ENCODE measurements at places on chromosomes 4 and X.
A peak's percentile ranks its signal among the peaks of the same experiment; 100 is the strongest.

DNA sequence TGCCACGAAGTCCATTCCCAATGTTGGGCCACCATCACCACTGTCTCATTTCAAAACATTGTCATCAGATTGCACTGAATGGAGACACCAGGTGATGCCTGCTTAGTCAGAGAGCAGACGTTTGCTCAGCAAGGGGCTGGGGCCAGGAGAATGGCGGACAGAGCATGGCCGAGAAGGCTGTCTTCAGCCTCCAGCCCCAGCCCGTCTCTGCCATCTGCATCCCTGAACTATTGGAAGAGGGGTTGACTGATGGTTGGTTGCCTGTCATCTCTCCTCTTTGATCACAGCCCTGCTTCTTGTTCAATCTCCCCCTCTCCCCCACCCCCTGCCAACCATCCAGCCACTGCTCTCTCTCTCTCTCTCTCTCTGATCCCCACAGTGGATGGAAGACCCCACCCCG lies 140.9 kb downstream of the SHOX start:
- DNase-seq, result no peak

DNA sequence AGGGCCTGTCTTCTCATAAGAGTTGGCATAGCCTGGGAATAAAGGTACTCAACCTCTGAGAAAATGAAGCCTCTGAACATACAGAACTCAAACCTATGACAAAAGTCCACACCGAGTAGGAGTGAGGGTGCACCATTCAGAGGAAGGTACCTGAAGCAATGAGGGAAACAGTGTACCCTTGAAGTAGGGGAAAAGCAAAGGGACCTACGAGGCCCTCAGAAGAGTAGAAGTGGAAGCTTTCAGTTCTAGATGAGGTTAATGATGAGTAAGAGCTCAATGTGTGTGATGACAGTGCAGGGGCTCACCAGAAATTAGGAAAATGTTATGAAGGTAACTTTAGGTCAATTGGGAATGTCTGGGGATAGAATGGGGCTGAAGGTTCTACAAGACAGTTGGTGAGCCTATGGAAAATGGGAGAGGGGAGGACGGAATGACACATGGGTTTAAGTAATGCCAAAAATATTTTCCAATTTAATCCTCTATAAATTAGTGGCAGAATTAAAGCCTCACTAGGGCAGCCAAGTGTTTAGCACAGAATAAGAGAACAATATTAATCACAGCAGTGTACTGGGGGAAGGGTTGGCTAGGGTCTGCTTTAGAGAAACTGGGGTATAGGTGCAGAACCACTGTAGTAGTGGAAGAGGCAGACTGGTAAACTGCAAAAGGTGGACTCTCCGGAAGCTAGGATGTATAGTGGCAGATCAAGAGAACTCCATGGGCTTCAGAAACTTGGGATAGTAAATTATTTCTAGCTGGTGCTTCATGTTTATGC lies 39.8 kb downstream of the RAB33A start:
- DNase-seq, result no peak

DNA sequence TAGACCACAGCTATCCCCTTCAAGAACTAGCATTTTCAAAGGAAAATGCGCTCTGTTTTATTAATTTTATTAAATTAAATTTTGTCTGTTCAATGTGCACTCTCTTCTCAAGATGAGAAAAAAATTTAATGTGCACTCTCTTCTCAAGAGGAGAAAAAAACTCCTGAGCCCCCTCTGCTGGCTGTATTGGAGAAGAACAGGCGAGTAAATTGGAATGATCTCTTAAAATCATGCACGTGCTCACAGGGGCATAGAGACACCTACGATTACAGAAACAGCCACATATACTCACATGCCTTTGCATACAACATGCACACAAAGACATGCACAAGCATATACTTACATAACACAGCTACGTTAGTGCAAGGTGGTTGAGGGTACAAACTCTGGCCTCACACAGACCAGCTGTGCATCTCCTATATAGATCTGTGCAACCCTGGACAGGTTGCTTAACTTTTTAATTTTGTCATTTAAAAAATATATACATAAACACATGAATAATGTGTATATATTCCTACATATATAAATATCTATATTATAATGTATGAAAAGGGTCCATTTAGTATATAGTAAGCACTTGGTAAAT lies 176.2 kb upstream of the CXorf66 start:
- DNase-seq, result peak; percentile 14

- no peak for DNase-seq
These were observed 490 bp downstream of the RWDD4 start for GRCh38 chr4:183658362-183659028.

DNA sequence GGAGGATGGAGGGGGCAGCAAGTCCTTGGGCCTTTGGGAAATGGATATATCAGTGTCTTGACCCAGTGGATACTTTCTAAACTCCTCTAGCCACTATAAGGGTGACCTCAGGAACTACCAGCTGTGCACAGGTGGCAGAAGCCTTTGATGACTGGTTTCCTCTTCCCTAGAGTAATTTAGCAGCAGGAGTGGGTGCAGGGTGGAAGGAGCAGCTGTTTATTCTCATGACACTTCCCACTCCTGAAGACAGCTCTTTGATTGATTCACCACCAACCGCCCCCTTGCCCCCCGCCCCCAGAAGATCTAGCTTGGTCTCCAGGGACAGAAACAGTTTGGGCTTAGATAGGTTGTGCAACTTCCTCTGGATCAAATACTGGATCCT lies 63.0 kb downstream of the GPC3 start:
- DNase-seq, result no peak

DNA sequence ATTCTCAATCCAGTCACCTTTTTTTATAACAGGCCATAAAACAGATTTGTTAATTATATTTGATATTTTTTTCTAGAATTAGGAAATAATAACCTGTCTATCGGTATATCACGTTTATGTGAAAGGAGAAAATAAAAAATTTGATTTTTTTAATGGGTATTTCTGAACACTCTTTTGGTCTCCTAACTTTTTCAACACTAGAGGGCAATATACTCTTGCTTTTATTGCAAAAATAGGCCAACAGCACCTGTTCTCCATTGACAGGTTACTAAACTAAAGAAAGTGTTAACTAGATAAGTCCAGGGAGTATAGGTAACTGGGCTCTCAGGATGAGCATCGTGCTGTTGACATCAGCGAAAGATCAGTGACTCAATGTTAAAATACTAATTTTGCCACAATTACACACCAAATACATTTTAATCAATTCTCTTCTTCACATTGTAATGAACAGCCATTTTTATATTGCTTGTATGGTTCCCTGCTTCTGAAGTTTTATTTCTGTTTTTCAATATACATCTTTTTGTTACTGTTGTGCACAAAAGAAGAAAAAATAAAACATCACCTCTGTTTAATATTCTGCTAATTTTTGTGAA lies 22.8 kb downstream of the NDST4 start:
- peak; percentile 6 for DNase-seq

GRCh38 chr4:70623323-70623722 lies 5.2 kb upstream of the ENAM start:
- DNase-seq, result no peak

DNA sequence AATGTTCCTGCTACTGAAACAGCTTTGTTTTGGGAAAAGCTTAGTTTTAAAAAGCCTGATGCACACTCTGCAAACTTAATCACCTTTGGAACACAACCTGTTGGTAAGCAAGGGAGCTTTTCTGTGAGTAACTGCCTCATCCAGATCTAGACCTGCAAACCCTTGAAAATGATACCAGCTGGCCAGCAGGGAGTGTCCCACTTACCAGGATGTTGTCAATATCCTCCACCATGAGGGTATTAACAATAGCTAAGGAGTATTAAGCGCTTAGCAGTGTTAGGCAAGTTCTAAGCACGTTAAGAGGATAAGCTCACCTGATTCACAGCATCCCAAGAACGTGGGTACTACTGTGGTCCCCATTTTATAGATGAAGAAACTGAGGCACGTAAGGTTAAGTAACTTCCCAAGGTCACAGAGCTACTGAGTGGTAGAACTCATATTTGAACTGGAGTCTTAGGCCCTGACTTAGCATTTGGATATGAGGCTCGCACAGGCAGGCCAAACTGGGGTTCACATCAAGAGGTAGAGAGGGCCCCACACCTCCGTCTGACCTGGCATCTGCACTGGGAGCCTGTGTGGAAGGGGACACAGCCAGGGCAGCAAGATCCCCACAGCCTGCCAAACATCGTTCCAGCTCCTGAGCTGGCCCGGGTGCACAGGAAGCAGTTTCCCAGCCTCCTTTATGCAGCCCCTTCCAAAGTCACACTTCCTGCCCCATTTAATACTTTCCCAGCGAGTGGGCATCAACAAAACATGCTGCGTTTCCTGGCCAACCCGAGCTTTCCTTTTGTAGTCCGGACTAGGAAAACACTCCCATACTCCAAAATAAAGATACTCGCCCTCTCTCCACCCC lies 32.7 kb downstream of the IRF2 start:
- no peak for DNase-seq

DNA sequence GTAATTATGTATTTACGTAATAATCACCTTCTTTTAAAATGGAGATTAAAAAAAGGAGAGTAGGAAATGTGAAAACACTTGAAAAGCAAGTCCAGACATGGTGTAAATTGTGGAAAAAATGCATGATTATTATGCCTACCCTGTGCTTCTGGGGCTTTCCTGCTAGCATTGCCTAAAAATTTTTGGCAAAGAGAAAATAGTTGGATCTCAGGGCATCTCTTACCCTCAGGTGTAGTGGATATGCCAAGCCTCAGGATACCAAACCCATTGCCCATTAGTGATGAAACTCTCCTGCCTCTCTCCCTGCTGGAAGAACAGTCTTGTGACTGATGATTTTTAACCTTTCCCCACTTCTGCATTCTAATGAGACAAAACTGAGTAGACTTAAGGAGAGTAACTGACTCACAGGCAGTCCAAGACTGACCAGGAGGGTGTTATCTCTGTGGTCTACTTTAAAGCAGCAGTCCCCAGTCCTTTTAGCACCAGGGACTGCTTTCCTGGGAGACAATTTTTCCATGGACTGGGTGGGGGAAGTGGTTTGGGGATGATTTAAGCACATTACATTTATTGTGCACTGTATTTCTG lies 174.6 kb downstream of the ZNF330 start:
- no peak for DNase-seq

DNA sequence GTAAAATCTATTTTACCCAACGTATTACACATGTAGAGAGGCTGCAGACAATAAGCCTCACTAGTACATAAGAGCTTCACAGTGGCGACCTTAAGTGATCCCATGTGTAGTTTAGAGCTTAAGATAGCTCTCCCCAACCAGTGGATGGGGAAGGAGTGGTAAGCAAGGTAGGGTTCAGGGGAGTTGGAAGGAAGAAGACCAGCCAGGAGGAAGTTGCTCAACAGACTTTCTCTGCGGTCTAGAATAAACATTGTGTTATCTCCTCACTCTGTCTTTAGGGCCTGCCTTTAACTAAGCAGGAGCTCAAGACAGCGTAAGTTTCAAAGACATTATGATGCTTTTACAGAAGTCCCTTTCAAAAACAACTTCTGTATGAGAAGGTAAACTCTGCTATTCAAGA lies 16.8 kb downstream of the MEPE start:
- peak; percentile 3 for DNase-seq

- no peak for DNase-seq
These were observed 7.1 kb downstream of the RASL11B start for GRCh38 chr4:52869196-52869595.

- no peak for DNase-seq
These were observed 488 bp downstream of the GPRIN3 start for GRCh38 chr4:89307178-89307445.

GRCh38 chr4:145566086-145566708 lies 53.0 kb upstream of the MMAA start:
- no peak for DNase-seq

GRCh38 chrX:109709129-109709631 lies 23.9 kb downstream of the ACSL4 start:
- DNase-seq, result peak; percentile 18

DNA sequence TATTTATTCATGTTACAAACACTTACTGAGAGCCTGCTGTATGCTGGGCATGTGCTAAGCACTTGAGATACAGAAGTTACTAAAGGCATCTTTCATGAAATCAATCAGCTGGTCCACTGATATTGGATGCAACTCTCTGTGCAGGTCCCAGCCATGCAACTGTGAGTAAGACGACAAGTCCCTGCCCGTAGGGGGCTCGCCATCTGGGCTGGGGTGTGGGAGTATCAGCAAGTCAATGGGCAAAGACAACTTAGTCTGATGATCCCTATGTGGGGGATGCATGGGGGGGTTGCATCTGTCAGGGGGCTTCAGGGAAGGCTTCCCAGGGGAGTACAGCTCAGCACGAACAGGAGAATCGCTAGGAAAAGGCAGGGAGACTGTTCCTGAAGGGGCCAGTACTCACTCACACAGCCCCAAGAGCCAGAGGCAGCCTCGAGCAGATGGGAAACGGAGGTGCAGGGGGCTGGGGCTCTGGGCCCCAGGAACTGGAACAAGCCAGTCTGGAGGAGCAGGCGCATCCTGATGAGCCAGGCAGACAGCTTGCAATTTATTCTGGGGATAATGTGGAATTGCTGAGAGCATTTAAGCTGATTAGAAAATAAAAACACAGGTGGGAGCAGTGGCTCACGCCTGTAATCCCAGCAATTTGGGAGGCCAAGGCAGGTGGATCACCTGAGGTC lies 40.2 kb downstream of the CRMP1 start:
- no peak for DNase-seq

DNA sequence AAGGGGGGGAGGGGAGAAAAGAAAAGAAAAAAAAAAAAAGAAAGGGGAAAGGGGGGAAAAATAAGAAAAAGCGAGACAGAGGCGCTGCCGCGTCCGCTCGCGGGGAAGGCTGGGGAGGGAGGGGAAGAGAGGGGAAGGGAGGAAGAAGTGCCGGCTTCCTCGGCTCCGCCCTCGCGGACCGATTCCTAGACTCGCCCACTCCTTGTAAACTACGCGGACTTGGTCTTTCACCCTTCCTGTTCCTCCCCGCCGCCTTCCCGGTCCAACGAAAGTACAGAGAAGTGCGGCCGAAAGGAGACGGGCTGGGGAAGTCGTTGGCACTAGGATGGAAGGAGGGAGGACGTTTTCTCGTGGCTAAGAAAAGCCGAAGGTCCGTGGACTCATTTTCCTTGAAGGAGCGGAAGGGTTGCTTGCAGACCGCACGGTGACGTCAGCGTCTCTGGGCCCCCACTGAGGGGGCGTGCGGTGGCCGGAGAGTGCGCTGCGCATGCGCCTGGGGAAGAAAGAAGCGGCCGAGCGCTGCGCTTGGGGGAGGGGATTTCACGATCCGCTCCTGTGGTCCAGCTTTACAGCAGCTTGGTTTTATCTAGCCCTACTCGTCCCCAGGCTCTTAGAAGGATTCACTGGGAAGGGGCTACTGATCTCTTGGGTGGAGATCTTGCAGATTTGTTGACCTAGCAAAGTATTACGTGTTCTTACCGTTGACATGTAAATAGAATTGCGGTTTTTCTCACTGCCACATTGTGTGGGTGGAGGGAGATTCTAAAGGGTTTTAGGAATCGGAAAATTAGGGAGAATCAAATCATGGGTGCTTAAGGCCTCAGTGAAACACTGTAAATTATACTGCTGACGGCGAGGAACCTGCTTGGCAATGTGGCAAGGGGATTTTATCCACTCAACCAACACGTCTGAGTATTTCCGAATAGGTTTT lies at the start of gene CCNI:
Gene CCNI (minus strand): TSS at position 121 of the 931 bp plus-strand sequence. CDS start 9,627 bp downstream, outside the sequence.
- DNase-seq, result peak; percentile 95

DNA sequence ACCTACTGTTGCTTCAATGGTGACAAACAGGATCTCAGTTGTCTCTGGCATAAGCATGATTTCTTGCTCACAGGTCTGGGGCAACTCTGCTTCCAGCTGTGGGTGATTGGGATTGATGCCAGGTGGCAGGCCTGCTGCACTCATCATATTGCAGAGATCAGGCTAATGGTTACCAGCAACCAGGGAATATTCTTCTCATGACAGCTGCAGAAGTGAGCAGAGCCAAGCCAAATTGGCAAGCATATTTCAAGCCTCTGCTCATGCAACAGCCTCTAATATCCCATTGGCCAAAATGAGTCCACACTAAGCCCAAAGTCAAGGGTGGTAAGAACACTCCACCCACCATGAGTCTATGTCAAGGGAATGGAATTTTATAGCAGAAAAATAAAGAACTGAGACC lies 26.7 kb upstream of the TBC1D19 start:
- no peak for DNase-seq

All from CD4-positive, alpha-beta T cell treated with Interleukin-17A for 1 hour (primary cell).